ENCODE measurements at places on chromosomes 16 and 17.
A peak's percentile ranks its signal among the peaks of the same experiment; 100 is the strongest.

DNA sequence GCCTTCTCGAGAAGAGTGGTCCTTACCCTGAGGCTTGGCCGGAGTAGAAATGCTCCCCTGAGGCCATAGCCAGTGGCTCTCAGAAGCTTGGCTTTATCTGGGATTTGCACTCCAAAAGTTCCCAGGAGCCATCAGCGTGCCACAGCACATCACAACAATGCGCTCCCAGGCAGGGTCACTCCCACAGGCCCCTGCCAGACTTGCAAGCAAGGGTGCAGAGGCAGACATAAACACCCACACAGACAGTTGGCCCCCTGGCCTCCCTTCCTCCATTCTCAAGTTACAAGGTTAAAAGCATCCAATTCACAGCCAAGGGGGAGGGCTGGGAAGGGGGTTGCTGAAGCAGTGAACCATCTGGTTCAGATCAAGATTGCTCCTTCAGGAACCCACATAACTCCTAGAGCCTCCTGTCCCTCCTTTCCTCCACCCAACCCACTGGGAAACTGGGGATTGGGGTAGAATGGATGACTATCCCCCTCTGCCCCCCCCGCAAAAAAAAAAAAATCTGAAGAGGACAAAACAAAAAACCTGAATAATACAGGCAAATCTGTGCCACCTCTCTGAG, 1.8 kb downstream of the ST3GAL2 start:
- no peak for DNase-seq

DNA sequence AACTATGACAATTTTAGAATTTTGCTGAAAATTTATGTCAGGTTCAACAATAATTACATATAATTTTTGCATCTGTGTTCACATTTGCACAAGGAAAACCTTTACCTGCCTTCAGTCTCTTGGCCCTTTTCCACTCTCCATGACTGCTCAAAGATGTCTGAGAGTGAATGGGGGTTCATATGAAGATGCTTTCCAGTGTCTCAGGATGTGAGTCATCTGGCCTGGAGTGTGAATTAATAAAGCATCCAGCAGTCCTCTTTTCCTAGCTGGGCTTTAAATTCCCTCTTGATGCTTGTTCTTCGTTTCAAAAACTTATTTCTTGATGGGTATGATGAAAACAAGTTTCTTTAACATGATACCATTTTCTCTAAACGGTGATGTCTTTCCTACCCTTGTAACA, 99.9 kb downstream of the CDK5R1 start:
- no peak for DNase-seq

- no peak for DNase-seq
These were observed 13.6 kb upstream of the PPM1D start for GRCh38 chr17:60586288-60586974.

- DNase-seq: peak; percentile 37
These were observed 4.4 kb upstream of the ARMC7 start for GRCh38 chr17:75105126-75106080.

DNA sequence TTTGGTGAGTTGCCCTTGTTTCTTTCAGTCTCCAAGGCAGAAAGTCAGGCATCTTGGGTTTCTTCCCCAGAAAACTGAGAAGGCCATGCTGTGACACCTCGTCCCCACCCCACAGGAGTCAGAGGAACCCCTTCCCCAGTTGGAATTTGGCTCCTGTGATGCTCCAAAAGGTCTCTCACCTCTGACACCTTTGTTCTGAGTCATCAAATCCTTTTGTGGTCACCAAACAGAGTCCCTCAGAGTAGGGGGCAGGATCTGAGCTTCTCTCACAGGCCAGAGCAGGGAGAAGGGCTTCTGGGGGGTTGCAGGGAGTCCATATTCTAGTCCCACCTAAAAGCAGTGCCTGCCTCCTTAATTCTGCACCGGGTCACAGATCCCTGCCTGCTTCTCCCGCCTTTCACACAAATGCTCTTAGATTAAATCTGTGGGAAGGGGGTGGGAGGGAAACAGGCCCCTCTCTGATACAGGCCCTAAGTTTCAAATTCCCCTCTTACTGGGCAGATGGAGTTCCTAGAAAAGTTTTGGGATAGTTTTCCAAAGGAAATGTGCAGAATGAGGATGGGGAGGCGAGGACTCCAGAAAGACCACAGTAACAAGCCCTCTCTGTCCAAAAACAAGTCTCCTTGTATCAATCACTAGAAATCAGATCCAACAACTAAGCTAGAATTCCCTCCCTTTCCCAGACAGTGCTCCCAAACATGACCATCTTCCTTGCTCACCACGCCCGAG, 1.3 kb downstream of the PHOSPHO1 start:
- DNase-seq: no peak

DNA sequence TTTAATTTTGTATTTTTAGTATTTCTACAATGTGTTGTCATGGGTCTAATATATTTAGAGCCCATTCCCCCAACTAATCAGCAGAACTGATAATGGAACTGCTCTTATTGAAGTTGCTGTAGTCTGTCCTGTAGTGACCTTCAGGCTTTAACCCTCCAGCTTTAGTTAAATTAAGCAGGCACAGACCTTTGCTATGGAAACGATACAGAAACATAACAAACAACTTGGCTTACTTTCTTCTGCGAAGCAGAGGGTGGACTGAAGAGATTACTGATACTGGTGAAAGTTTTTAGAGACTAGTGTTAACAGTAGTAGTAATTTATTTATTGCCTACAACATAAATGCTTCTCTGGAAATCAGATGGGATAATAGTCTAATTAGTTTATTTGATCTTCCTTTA, 61.4 kb downstream of the NFATC3 start:
- DNase-seq: no peak

- peak; percentile 11 for DNase-seq
These were observed 3.6 kb downstream of the ADCY7 start for GRCh38 chr16:50269769-50270509.

GRCh38 chr17:39687101-39687545, 734 bp downstream of the PGAP3 start:
- no peak for DNase-seq
